HAP-1 (cell line): ENCODE measurements at places on chromosomes 6 and 20.
A peak's percentile ranks its signal among the peaks of the same experiment; 100 is the strongest.

DNA sequence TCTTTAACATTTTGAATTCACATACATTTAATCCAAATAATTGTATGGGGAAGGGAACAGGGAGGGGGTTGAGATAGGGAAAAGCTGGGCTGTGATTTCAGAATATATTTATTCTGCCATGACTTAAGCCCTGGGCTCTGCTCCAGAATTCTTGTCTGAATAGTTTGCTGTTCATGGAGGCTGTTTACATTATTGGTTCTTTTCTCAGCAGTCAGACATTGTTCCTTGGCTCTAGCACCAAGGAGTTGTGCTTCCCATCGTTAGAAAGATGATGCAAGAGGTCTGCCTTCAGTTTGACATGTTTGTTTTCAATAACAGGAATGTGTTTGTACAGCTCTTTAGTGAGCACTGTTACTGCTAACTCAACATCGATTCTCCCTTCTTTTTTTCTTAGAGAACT, 198.8 kb upstream of the CDYL start:
- no peak for DNase-seq

DNA sequence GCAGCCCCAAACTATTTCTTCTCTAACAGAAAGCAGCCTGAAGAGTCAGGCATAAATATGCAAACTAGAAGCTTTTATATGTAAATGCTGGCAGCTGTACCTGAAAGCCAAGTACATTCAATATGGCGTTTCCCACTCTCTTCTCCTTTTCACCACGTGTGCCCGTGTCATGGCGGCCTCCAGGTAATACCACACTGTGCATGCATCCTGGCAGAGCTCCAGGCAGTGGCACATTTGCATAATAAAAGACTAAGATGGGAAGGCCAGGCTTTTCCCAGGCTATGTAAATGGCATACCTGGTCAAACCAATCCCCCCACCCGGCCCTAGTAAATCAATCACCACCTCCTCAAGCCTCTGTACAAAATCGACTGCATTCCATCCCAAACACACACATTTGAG, 120.6 kb downstream of the MMUT start:
- DNase-seq: peak; percentile 80

DNA sequence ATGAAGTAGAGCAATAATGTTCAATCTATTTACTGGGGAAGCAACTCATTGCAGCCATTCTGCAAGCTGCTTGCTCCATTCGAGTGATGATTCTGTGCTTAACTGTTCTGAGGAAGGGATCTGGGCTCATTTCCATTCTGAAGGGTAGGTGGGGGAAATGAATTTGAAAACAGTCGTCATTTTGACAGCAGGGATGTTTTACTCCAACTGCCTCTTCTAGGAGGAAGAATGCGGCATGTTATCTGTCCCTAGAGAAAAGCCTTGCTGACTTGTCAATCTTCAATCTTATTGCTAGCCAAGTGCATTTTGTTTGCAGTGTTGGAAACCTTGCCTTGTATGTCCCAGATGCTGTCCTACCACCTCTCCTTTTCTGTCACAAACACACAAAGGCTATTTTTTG, 105.9 kb downstream of the PRDM13 start:
- no peak for DNase-seq

DNA sequence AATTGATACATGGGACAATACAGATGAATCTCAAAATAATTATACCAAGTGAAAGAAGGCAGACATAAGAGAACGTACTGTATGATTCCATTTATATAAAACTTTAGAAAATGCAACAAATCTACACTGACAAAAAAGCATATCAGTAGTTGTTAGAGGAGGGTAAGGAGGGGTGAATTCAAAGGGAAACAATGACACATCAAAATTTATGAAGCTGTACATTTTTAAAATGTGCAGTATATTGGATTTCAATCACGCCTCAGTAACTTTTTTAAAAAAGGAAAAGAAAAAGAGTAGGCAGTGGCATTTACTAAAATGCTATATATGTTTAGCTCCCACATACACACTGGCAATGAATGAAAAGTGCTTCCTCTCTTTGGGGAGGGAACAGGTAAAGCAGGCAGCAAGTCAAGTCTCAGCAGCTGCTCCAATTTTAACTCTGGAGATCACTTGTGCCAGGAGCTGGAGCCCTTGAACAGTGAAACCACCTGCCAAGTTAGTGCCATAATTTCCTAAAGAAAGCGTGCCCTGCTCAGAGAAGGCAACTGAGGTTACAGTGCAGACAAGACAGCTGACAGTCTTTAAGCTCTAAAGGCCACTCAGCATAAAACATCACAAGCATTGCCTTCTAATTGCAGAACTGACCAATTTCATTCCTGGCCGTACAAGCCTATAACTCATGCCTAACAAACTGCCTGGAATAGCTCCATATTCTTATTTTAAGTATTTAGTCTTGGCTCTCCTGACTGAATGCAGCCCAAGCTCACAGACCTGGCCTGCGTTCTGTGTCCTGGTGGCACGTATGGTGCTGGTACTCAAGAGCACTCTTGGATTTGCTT, 10.9 kb downstream of the FKBP1A start:
- DNase-seq: no peak

GRCh38 chr6:21611485-21611884, 17.9 kb downstream of the SOX4 start:
- DNase-seq: no peak

DNA sequence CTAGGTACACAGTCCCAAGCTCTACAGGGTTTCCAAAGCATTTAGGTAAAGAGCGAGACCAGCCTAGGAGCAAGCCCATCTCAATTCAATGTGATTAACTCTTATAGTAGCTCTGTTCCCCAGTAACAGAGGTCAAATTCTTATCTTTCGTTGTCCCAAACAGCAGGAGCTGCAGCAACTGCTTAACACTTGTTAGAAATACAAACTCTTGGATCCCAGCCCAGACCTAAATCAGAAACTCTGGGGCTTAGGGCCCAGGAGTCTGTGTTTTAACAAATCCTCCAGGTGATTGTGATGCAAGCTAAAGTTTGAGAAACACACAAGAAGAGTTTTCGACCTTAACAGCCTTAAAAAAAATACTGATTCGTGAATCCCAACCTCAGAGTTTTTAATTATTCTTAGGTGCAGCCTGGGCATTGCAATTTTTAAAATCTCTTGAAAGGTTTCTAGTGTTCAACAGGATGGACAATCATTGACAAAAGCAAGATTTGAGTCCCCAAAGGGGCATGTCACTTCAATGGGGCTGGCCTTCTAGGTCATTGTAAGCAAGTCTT, 127.4 kb upstream of the HCRTR2 start:
- DNase-seq: no peak

DNA sequence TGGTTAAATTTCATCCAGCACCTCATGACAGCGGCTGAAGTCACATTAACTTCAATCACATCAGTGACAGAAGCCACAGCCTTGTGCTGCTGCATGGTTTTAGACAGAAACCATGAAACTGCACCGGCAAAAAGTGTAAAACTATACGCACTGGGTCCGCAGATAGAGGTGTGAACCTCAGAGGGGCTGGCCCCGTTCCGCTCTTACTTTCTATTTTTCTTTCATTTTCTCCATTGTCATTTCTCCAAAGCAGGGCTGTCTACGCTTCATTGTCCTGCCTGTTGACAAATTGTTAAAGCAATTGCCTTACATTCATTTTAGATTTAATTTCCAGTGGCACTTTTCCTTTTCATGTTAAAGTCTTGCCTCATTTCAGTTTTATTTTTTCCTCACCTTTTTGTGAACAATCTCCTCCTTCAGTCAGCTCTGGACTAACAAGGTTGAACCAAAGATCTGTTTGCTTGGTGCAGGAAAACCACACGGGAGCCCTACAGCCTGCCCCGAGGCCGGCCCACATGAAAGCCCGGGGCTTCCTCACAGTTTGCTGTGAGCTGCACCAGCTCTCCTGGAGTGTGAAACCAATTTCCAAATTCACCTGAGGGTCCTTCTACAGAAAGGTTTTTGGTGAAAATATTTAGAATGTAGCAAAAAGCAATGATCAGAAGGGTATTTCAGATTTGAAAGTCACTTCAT, 63.7 kb downstream of the PRR18 start:
- DNase-seq: no peak

- DNase-seq: no peak
Measured at GRCh38 chr6:20365456-20365855, 36.2 kb upstream of the E2F3 start.
